ENCODE measurements at places on chromosomes 2 and 18. TPM values are rescaled to one million over a fixed set of nuclear protein-coding genes. Genes with fewer than 3 reads are reported as not detected.

DNA sequence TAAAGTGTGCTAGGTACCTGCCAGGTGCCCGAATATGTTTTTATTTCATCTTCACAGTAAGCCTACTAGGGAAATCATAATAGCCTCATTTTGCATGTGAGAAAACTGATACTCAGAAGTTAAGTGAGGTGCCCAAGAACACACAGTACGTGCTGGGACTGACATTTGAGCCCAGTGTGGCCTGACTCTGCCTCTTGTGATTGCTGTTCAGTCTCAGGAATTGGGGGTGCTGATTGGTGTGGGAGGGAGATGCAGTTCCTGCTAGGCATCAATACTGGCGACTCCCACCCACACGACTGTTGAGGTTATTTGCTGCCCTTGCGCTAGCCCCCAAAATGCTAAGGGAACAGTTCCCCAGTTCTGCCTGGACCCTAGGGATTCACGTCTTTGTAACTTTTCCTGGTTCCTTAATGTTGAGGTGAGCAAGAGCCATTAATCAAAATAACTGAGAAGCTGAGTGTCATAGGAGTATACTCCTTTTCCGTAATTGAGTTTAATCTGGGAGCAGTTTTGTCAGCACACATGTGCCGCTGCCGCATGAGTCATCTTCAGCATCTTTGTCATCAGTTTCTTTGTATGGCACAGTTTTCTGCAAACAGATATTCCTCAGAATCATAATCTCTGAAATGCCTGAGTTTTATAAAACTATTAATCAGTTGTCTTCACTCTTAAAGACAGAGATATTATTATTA lies 120.7 kb downstream of the NCK2 start:
- DNase-seq: no peak
- no peaks in the 10 kb centered on the region for H3K27me3 ChIP-seq
- H3K27ac ChIP-seq: no peak overlapping the region
- no peaks in the 10 kb centered on the region for H3K36me3 ChIP-seq
- peaks cover 10% of the 10 kb centered on the region for H3K4me1 ChIP-seq

- no peak overlapping the region for H3K4me3 ChIP-seq
- H3K36me3 ChIP-seq: no peaks in the 10 kb centered on the region
- H3K27ac ChIP-seq: no peak overlapping the region
- DNase-seq: no peak
- H3K27me3 ChIP-seq: no peaks in the 10 kb centered on the region
- no peaks in the 10 kb centered on the region for H3K4me1 ChIP-seq
Measured at GRCh38 chr2:84276590-84277255, 182.4 kb downstream of the SUCLG1 start.

- no peak for DNase-seq
- no peak overlapping the region for H3K27ac ChIP-seq
- no peaks in the 10 kb centered on the region for H3K27me3 ChIP-seq
- H3K4me3 ChIP-seq: no peak overlapping the region
Measured at GRCh38 chr2:100237770-100238169, 84.5 kb downstream of the LONRF2 start.

LOXHD1 gene
- total RNA-seq: 5.5 TPM

DNA sequence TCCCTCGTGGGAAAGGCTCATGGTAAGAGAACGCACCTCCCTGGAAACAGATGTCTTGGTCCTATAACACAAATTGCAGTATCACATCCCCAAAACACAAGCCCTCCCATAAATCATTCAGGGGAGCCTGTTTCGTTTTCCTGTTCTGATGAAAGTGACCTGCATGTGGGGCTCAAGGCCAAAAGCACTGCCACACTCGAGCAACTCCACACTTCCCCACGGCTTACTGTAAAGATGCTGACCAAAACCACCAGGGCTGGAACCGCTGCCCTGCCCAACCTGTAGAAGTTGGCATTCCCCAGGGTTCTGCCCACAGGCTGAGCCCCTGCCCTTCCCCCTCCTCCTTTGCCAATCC lies 139.7 kb downstream of the BCL11A start:
- H3K4me1 ChIP-seq: no peaks in the 10 kb centered on the region
- no peak for DNase-seq
- H3K4me3 ChIP-seq: no peak overlapping the region

- no peaks in the 10 kb centered on the region for H3K4me1 ChIP-seq
- no peaks in the 10 kb centered on the region for H3K36me3 ChIP-seq
- DNase-seq: no peak
Measured at GRCh38 chr2:150125188-150125587, 362.3 kb downstream of the RND3 start.

GRCh38 chr2:202375033-202375608 lies 1.0 kb upstream of the BMPR2 start:
- peak overlapping the region; percentile 95 for H3K27ac ChIP-seq
- H3K36me3 ChIP-seq: no peaks in the 10 kb centered on the region
- peak overlapping the region; percentile 98 for H3K4me3 ChIP-seq
- no peaks in the 10 kb centered on the region for H3K27me3 ChIP-seq
- peak; percentile 46 for DNase-seq

GRCh38 chr2:214536625-214537024 lies 125.8 kb downstream of the VWC2L start:
- no peaks in the 10 kb centered on the region for H3K27me3 ChIP-seq
- H3K36me3 ChIP-seq: no peaks in the 10 kb centered on the region
- no peaks in the 10 kb centered on the region for H3K4me1 ChIP-seq
- DNase-seq: no peak

- H3K27me3 ChIP-seq: no peaks in the 10 kb centered on the region
Measured at GRCh38 chr2:186884587-186884986, 35.6 kb upstream of the ZSWIM2 start.

DNA sequence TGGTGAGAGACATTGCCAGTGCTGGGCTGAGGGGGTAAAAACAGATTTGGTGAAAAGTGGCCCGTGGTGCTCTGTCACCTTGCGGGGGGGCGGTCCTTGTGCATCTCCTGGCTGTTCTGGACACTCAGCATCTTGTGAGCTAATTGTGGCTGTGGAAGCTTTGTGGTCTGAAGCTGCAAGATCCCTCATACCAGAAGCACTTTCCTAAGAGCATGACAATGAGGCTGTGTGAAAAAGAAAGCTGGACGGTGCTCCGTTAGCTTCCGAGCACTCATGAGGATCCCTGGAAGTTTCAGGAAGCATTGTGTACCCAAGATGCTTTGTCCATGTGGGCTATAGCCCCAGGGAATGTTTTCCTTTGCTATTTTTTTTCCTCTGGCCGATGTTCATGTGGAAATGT lies 74.5 kb downstream of the CABLES1 start:
- no peak for DNase-seq
- no peak overlapping the region for H3K27ac ChIP-seq
- H3K4me3 ChIP-seq: no peak overlapping the region
- no peaks in the 10 kb centered on the region for H3K27me3 ChIP-seq
